ENCODE measurements at places on chromosomes 1 and 21.

DNA sequence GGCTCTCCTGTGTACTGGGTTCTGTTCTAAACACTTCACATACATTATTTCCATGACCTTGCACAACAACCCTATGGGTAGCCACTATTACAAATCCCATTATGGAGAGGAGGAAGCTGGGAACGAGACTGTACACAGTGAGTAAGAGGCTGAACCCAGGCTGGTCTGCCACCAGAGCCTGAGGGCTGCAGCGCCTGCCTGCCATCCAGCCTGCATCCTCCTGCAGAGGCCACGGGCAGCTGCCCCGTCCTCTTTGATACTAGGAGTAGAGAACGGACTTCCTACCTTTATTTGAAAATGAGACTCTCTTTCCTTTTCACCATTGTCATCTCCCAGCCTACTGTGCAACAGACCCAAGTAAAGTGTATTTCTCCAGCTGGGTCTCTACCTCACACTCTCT lies 370.0 kb downstream of the HHAT start:
- DNase-seq = no peak

DNA sequence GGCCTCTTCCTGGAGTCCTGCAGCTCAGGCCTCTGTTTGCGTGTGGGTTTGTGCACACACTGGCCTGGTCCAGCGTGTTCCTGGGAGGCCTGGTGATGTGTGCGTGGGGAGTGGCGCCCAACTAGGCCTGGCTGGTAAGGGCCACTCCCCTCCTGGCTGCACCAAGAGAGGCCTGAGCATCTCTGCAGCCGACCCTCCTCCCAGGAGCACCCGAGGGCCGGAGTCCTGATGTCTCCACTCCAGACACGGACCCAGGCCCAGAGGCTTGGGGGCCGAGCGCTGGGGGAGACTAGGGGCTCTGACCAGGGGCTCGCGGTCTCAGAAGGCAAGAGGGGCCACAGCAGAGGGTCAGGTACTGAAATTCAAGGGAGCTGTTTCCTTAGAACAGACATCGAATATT lies 33.3 kb downstream of the MORN1 start:
- DNase-seq = no peak

- DNase-seq = no peak
Observed at GRCh38 chr1:32928715-32929114, 27.5 kb upstream of the TMEM54 start.

- no peak for DNase-seq
Observed at GRCh38 chr1:161838362-161838761, 72.2 kb downstream of the ATF6 start.

DNA sequence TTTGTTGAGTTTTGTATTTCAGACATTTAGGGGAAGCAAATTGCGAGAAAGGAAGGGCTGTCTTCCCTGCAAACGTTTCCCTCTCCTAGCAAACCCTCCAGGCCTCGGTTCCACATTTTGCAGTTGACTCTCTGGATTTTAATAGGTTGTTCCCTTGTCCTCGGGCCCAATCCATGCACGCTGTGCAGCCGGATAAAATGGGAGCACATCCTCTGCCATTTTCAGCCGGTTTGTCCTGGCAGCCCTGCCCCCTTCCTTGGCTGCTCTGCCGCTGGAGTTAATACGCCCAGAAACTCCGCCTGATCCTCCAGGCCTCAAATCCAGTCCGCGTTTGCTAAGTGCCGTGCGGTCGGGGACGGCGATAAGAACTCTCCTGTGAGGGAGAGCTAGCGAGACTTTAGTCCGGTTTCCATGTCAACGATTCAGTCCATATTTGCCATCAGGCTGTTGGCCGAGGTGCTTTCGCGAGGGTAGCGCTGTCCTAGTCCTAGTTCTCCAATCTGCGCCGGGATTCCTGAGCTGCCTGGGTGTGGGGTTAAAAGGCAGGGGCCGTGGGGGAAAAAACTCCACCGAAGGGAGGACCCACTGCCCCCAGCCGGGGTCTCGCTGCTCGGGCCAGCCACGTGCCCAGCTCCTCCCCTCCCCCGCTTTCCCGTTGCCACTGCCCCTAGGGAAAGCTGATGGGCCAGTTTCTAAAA lies 2.9 kb upstream of the ARID1A start:
- DNase-seq = peak; percentile 68

DNA sequence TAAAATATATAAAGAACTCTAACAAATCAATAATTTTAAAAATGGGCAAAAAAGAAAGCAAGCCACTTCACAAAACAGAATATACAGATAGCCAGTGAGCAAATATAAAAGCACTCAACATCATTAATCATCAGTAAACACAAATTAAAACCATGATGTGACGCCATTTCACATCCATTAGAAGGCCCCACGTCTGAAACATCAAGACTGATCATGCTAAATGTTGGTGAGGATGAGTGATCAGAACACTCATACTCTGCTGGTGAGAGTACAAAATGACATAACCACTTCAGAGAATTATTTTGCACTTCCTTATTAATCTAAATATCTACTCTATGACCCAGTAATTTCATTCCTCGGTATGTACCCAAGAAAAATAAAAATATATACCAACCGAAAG lies 512.2 kb upstream of the NR5A2 start:
- no peak for DNase-seq
